ENCODE measurements at places on chromosomes 11 and 22.

- DNase-seq = no peak
These were observed 47.7 kb downstream of the CD82 start for GRCh38 chr11:44613153-44613552.

DNA sequence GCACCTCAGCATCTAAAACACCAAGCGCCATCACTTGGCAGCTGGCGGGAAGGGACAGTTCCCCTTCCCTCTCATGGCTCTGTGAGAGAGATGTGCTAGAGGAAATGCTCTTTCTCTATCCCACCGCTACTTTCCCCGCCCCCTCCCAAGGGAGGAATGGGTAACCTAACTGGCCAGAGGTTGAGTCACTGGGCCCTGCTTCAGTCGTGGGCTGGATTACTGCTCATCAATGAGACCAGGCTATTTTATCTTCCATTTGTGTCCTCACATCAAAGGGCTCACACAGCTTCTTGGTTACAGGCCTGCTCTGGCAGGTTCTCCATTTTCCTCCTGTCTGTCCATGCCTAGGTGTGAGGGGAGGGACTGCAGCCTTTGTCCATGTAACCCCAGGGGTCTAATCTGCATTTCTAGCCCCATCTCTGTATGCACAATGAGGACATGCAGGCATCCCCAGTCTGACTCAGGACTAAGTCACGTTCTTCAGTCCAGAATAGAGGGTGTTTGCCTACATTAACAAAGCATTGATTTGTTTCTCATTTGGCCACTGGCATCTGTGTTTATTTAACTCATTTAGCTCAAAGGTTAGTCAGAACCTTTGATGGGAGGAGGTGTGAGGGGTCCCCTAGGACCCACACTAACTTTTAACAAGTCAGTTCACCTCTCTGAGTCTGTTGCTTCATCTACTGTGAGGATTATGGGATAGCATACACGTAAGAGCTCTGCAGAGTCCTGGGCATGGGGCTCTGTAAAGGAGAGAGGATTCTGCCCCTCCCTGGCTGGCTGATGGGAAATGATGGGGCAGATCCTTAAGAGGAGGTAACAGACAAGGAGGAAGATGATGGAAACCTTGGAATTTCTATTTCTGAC is 99.1 kb downstream of the XRRA1 start:
- no peak for DNase-seq

- DNase-seq = peak; percentile 1
These were observed 74.4 kb downstream of the ARHGAP32 start for GRCh38 chr11:129117595-129118350.

- no peak for DNase-seq
These were observed 202.4 kb downstream of the BARX2 start for GRCh38 chr11:129578006-129578405.

DNA sequence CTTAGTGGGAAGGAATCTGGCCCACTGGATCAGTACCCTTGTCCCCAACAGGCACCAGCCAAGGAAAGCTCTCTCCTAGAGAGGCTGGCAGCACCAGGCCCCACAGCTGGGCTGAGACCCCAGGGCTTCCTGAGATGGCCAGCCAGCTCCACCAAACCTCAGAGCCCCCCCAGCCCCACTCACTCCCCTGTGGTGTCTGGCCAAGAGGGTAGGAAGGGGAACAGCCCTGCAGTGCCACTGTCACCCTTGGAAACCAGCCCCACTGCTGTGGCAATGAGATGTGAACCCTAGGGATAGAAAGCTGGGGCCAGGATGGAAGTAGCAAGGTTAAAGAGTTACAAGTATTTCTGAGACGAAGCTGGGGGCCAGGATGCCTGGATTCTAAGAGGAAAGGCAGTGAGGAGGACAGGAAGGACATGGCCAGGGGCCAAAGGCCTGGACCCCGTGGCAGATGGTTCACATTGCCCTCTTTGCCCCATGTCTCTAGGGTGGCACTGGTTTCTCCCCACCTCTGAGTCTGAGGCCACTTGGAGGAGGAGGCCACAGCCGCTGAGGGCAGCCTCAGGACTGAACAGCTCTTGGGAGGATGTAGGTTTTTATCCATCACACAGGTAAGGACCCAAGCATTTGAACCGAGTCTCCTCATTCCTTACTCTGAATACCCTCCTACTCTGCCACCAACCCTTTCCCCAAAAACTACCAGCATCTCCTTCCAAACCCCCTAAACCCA is 28.8 kb downstream of the NRXN2 start:
- DNase-seq = no peak

GRCh38 chr11:33893711-33894397 is 2.0 kb upstream of the LMO2 start:
- peak; percentile 24 for DNase-seq

Data from activated naive CD4-positive, alpha-beta T cell (primary cell).